Astrocyte (in vitro differentiated cells and primary cell): ENCODE measurements at places on chromosomes 12 and 14.

DNA sequence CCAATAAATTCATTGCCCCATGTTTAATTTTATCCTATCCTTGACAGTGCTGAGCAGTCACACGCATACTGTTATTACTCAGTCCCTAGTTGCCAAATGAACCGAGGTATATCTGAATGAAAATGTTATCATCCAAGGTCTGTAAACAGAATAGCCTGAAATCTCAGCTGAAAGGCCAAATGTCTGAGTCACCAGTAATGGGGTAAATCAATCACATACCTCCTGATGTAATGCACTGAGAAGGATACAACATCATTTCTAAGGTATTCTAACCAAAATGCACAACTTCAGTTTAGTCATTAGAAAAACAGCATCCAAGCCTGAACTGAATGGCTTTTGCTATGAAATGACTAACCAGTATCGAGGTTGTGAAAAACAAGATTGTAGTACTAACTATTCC, 228.6 kb downstream of the DPF3 start:
- peak; percentile 100 for DNase-seq

GRCh38 chr12:15682826-15683225, 106.4 kb downstream of the EPS8 start:
- no peak for DNase-seq

DNA sequence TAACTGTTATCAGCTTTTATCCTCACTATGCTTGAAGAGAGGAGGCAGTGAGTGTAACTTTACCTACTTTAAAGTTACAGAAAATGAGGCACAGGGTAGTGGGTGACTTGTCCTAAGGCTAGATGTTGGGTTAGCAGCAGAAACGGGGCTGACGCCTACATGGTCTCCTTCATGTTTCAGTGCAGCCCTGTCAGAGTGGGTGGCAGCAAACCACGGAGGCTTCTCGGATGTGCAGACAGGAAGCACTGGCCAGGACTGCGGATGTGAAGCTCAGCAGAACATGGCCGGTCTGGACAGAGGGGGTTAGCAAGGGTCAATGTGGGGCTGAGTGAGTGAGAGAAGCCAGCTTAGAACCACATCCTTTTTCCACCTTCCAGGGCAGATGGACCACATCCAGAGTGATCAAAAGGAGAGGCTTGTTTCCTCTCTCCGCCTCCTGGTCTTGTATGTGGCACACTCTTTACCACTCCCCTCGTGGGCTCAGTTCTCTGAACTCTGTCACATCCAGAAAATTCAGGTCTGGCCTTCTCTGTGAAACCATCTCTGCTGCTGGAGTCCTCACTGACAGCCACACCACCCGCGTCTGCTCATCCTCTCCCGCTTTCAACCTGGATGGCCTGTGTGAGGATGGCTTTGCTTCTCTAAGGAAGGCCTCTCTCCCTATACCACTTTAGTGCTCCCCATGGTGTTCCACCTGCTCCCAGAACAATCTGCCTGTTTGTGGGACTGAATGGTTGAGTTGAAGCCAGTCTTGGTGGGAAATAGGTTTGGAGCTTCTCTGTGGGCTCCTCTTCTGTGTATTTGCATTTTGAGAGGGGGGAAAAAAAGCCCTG, 14.1 kb downstream of the SUSD6 start:
- DNase-seq, result peak; percentile 61

DNA sequence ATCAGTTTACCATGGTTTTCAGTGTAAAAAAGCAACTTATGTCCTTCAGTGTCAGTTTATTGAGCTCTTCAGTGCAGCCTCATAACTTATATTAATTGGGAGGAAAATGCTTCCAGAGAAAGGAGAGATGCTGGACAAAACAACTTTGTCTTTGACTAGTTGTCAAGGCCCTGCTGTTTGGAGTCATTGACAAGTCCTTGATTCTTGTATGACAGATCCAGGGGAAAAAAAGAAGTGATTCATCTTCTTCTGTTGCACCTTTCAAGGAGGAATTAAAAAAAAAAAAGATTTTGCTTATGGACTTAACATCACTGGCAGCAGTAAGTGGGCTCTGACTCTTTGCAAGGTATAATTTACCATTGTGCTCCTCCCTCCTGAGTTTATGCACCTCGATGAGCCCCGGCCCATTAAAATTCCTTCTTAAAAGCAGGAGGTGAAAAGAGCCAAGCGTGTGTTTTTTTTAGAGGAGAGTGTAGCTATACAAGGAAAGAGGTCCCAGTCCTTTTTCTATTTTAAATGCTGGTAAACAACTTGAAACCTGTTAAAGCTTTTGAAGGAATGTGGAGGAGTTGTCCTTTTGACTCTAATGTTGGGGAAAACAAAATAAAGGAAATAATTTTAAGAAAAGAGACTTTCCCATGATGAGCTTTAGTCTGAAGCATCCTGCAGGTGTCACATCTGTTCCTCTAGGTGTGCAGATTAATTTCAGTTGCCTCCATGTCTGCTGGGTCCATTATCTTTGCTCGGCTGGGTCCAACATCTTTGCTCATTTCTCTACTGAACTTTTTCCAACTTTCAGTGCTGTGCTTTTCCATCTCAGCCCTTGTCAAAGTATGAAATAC, 431.6 kb downstream of the RAD51B start:
- DNase-seq, result no peak

- DNase-seq, result no peak
Observed at GRCh38 chr14:69326611-69327010, 66.7 kb downstream of the GALNT16 start.

DNA sequence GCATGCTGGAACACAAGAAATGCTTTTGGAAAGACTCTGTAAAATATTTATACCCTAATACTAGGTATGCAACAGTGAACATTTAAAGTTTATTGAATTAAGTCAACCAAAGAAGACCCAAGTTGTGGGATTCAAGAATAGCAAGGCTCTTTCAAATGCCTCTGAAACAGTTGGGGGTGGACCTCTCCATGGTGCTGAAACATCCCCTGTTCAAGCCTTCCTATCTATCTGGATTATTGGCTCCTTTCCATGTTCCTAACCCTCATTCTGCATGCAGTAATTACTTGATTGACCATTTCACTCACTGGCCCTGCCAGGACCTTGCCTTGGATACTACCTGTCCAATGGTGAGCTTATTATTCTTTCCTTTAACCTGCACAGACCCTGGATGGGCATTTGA, 349.7 kb downstream of the NRXN3 start:
- peak; percentile 7 for DNase-seq

DNA sequence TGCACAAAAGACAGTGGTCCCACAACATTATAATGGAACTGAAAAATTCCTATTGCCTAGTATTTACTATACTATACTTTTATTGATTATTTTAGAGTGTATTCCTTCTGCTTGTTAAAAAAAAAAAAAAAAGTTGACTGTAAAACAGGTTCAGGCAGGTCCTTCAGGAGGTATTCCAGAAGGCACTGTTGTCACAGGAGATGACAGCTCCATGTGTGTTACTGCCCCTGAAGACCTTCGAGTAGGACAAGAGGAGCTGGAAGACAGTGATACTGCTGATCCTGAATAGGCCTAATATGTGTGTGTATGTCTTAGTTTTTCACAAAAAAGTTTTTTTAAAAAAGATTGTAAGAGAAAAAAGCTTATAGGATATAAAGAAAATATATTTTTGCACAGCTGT, 12.3 kb downstream of the UBE2N start:
- no peak for DNase-seq

- DNase-seq, result peak; percentile 3
Observed at GRCh38 chr12:92505254-92506231, 197.2 kb upstream of the PLEKHG7 start.

- DNase-seq, result peak; percentile 89
Observed at GRCh38 chr14:61512026-61512834, 183.1 kb upstream of the HIF1A start.

DNA sequence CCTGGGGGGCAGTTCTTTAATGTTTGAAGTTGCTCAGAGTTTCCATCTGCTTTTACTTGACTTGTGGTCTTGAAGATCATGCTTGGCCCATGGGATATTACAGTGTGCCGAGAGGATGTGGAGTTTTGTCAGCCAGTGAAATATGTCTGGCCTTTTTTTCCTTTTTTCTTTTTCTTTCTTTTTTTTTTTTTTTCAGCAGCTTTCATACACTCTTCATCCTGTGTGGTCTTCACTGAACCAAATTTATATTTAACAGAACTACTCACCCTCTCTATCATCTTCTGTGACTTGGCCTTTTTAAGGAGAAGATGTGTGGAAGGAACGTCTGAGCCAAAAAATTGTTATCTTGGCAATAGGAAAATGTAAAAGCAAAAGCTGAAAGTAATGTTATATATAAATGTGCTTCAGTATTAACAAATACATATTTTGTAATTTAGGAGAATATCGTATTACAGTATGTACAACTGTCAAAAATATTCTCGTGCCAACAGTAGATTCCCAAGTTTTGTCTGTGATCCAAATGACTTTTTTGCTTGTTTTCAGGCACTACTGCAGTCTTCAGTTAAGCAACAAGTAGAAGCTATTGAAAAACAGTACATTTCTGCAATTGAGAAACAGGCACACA, 200.6 kb downstream of the CCDC91 start:
- peak; percentile 44 for DNase-seq

GRCh38 chr12:51653431-51653830, 62.4 kb downstream of the SCN8A start:
- no peak for DNase-seq

DNA sequence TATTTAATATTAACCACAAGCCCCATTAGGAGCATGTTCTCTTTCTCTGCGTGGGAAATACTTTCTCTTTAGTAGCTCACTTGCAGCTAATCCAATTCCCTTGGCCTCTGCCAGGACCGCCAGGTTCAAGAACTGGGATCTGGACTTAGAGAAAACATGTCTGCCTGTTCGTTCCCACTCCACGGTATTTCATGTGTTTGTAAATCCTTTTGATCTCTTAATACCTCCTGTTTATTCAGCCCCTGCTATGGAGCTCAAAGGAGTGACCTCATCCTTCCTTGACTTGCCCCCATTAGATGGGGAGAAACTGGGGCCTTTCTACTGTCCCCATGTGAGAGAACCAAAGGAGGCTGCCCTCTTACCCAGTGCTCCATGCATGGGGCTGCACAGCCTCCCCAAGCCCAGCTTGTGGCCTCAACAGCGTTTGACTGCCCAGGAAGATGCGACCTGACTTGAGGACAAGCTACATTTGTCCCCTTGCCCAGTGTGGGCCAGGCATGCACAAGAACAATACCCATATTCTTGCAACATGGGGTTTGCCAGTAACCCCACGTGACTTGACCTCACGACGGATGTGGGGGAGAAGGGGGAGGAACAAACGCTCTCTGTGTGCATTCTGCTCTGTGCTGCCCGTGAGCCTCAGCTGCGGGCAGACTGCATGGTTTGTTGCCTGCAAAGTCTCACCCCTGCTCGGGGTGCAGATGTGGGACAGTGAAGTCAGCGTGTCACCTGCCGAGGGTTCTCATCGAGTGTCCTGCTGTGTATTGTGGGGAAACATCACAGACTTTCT, 30.3 kb downstream of the CD9 start:
- DNase-seq, result peak; percentile 59

GRCh38 chr12:63905544-63905943, 61.0 kb downstream of the SRGAP1 start:
- DNase-seq, result no peak

- DNase-seq, result peak; percentile 12
Observed at GRCh38 chr12:59408431-59408830, 187.4 kb upstream of the SLC16A7 start.

DNA sequence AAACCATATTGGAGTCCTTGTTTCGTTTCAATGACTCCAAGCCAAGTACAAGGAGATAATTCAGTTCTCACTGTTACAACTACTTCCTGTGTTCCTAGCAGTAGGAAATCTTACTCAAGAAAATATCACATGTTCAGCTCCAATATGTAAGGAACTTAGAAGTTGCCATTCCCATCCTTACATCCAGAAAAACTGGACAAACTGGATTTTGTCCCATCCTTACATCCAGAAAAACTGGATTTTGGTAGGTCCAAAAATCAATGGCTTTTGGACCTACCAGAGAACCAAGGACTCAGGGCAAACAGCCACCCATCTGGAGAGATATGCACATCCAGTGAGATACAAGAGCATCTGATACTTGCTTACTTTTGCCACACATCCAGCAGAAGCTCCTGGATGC, 23.8 kb downstream of the CMAS start:
- DNase-seq, result no peak

DNA sequence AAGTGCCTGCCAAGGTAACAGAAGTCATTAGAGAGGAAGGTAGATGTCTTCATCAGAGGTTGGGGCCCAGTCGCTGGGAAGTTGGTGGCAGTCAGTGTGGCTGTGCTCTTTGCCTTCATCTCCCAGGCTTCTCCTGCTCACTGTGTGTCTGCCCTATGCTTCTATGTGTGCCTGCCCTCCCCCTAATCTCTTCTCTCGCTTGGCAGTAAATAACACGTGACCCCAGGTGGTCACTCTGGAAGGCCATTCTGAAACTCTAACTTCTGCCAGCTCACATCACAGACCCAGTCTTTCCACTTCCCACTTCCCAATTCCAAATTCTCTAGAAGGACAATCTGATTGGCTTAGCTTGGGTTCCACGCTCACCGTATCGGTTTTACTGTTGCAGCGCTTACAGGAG, 9.3 kb downstream of the ZNF664 start:
- DNase-seq, result no peak

- DNase-seq, result peak; percentile 51
Observed at GRCh38 chr12:87848248-87848868, 180.8 kb downstream of the C12orf50 start.

DNA sequence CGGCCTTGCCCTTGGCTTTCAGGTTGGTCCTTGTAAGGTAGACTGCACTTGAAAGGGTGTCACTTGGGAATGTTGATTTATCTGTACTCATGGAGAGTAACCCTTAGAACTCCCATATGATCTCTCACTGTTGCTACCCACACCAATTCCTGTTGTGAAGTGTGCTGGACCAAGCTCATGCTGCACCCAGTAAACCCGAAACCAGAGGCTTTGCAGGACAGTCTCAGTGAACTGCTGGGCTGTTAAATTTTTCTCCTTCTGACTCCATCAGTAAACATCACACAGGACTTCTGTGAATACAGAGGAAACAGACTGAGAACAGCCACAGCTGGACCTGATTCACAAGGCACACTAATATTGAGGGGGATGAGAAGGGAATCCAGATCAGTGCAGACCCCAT, 783.0 kb downstream of the TMEM121 start:
- DNase-seq, result no peak

- DNase-seq, result peak; percentile 16
Observed at GRCh38 chr14:94897082-94897481, 127.2 kb upstream of the GSC start.

DNA sequence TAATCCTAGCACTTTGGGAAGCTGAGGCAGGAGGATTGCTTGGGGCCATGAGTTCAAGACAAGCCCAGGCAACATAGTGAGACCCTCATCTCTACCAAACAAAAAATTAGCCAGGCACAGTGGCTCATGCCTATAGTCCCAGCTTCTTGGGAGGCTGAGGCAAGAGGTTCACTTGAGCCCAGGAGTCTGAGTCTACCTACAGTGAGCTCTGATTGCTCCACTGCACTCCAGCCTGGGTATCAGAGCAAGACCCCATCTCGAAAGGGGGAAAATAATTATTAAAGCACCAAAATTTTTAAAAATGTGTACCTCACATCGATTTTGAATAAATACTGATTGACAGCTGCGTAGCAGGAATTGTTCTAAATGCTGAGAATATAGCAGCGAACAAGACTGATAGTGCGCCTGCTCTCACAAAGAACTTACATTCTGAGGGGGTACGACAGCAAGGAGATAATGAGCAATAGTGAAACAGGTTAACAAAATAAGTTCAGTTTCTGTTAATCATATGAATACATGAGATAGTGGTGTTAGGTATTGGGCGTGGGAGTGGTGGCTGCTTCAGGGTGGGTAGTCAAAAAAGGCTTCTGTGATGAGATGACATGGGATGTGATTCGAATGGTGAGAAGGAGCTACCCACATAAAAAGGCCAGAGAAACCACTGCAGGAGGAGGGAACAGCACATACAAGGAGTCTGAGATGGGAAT, 19.6 kb downstream of the HCFC2 start:
- DNase-seq, result no peak
